ENCODE measurements at places on chromosomes 5 and 9.

DNA sequence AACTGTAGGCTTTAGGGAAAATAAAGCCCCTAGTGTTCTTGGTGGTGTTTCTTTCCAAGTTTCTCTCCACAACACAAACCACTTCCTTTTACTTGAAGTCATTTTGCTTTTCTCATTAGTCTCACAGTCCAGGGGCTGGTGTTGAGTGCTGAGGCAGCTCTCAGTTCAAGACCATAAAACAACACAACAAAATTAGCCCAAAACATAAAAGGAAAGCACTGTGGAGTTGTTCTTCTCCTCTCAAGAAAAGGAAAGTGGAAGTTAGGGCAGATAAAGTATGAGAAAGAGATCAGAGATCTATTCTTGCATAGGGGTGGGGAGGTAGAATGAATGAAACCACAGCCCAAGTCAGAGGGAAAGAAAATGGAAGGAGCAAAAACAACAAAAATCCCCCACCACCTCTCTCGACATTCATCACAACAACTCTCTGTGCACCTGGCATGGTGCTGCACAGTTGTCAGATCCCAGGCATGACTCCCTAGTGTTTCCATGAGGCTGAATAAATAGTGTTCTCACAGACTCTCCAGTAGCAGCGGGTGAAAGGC is 569.9 kb downstream of the RAB3C start:
- DNase-seq: no peak

GRCh38 chr5:147963948-147964693 is 57.8 kb upstream of the C5orf46 start:
- DNase-seq: no peak

GRCh38 chr5:10663489-10664179 is 97.4 kb downstream of the DAP start:
- no peak for DNase-seq

DNA sequence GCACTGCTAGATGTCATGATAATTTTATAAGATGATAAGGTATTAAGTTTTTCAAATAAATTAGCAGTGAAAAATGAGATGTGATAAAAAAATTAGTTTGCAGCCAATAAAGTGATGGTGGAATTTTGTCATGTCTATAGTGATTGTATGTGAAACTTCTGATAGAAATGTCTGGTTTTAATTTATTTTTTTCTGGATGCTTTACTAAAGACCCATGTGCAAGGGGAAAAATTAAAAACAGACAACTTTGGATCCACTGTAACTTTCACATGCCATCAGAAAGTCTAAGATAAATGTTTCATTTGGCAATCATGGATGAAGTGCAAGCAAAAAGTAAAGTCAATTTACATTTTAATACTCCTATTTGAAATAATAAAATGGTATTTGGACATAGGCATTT is 4.4 kb upstream of the NDUFS4 start:
- DNase-seq: no peak

- DNase-seq: no peak
Measured at GRCh38 chr5:21225223-21226064, 1237.4 kb upstream of the CDH18 start.

GRCh38 chr5:170278611-170279458 is 18.7 kb downstream of the LCP2 start:
- DNase-seq: peak; percentile 87

DNA sequence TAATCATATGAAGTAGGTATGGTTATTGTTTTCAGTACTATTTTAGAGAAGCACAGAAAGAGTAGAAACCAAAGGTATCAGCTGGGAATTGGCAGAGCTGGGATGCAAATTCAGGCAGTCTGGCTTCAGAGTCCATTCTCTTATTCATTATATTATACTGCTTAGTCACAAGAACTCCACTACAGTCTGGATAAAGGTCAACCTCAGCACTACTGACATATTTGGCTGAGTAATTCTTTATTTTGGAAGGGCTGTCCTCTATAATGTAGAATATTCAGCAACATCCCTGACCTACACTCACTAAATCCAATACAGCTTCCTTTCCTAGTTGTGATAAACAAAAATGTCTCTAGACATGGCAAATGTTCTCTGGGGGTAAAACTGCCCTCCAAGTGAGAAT is 37.6 kb downstream of the PTGER4 start:
- no peak for DNase-seq

DNA sequence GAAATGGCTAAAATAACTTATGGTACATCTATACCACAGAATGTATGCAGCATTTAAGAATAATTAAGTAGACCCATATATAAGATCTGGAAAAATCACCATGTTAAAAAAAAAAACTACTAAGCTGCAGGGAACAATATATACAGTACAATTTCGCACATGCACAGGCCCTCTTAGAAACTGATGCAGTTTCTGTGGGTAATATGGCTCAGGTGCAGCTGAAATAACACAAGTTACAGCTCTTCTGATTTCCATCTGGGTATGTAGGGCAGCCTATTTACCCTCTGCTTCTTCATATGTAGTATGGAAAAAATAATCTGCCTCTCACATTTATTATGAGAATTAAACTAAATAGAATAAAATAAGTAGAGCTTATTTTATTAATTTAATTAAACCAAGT is 82.9 kb downstream of the YIPF5 start:
- DNase-seq: no peak

- DNase-seq: no peak
Measured at GRCh38 chr5:131381777-131382176, 117.9 kb downstream of the CDC42SE2 start.

DNA sequence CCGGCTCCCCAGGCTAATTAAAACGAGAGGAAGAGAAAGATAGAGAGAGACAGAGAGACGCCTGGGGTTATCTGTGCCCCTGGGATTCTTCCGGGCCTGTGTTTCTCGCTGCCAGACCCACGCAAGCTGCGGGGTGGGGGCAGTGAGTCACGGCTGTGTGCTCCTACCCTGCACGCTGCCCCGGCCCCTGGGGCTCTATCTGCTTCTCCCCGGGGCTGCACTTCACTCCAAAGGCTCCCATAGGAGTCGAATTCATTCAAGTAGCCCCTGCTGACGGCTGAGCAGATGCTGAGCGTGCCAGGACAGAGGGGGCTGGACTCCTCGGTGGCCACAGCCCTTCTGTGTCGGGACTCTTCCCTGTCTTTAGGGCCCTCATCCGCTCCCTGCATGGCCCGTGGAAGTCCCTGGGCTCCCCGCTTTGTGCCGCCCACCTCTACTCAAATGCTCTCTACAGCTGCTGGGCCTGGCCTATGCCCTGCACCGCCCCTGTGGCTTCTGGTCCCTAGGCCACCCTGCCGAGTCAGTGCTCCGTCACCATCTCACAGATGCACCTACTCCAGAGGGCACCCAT is 22.8 kb downstream of the SARDH start:
- DNase-seq: no peak

- DNase-seq: no peak
Measured at GRCh38 chr9:133551446-133551845, 16.9 kb downstream of the ADAMTSL2 start.

DNA sequence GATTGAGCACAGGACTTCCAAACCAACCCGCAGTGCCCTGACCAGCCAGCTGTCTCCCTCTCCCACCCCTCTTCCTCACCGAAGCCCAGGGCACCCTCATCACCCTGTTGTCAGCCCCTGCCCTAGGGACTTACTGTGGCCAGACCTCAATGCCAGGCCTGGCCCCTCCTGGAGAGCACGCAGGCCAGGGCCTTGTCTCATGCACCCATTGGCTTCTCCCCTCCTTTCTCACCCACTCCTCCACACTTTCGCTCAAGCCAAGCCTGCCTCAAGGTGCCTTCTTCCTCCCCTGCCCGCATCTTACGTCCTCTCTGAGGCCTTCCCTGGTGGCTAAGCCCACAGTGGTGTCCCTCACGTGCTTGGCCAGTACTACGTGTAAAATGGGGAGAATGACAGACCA is 33.3 kb upstream of the N4BP3 start:
- DNase-seq: no peak

GRCh38 chr9:133464638-133465037 is 4.9 kb downstream of the CACFD1 start:
- no peak for DNase-seq

GRCh38 chr9:111236332-111236731 is 93.7 kb downstream of the OR2K2 start:
- no peak for DNase-seq

DNA sequence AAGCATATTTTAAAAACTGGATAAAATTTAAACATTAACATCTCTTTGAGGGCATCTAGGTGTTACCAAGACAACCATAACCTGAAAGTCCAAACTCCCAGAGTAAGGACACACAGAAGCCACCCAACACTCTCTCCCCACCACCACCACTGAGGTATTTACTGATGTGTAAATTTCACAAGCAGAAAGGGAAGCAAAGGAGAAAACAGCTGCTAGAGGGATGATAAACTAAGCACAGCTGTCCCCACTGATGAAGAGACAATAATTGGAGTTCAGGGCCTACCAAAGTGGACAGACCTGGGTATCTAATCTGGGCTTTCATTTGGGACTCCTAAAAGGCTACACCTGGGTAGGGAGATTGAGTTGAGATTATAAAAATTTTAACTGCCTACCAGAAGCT is 63.6 kb downstream of the FRMD3 start:
- DNase-seq: no peak

DNA sequence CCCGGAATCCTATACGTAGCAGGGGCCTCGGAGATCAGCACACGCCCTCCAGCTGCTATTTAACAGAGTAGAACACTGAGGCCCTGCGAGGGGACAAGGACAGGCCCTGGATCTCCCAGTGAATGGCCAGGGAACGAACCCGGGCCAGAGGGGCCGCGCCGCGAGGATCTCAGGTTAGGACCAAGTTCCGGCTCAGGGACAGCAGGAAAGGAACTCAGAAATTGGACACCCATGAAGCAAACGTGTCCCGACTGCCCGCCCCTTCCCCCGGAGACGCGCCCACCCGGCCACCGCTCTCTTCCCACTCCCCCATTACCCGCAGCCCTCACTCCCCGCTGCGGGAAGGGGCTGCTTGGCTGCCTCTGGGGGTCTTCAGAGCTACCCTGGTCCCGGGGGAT is 1.0 kb upstream of the FOXE1 start:
- DNase-seq: no peak

GRCh38 chr9:94167376-94167890 is 83.2 kb downstream of the PTPDC1 start:
- no peak for DNase-seq

DNA sequence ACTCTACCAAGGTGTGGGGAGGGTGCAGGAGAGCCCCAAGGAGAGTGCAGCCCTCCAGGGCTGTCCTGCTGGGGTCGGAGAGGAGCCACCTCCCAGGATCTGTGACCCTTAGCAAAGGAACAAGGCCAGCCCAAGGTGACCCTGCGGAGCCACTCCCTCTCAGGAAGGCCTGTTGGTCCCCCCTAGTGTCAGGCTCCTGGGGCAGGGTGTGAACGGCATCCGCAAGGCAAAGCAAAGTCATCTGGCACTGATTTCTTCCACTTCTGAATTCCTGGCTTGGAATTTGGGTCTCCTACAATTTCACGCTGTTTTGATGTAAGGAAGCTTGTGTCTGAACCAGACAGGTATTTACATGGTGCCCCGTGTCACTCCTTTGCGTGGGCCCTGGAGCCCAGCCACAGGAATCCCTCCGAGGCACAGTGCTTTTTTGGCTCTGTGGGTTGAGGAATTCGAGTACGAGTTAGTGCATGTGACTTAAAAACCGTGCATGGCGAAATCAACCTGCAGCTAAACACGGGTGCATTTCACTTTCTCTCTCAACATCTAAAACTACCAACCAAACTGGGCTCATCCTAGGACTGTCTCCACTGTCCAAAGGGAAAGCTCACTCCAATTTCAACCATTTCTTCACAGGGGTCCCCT is 24.5 kb upstream of the GFPT2 start:
- DNase-seq: no peak

DNA sequence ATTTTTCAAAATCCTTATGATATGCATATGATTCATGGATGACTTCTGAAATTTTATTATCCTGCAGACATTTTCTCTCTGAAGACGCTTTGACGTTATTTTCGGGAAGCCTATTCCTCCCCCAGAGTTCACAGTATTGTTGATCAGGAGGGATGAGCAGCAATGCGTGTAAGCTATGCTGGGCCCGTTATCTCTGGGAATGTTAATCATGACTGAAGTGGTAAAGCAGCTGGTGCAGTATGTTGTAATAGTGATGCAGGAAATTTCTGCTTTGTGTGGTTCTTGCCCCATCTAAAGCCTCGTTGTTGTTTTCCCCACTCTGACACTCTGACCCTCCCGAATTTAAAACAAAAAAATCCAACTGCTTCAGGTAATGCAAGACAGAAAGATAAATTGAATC is 1797.8 kb upstream of the WWC1 start:
- DNase-seq: no peak

DNA sequence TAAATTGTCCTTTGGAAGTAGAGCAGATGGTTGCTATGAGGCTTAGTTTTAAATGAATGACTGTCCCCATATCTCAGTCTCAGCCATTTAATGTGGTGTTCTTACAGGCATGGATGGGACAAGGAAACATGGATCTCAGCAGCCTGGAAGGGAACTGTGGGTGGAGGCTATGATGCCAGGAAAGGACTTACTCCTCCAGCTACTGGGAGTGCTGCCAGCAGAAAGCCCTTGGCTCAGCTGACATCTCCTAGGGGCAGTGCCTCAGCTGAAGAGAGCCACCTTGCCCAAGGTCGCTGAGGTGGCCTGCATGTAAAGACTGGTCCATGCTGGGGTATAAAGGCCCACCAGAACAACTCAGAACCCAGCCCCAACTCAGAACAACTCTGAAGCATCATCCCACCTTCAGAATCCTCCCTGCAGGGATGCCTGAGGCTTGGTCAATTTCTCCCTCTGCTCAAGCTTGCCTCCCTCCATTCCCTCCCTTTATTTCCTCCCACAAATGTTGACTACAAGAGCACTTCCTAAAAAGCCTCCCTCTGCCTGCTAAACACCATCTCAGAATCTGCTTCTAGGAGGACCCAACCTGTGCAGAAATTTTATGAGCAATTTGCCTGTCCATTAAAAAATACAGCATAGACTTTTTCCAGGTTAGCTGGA is 1.8 kb upstream of the PDE8B start:
- no peak for DNase-seq

- DNase-seq: no peak
Measured at GRCh38 chr9:89611425-89611824, 6.6 kb downstream of the GADD45G start.

DNA sequence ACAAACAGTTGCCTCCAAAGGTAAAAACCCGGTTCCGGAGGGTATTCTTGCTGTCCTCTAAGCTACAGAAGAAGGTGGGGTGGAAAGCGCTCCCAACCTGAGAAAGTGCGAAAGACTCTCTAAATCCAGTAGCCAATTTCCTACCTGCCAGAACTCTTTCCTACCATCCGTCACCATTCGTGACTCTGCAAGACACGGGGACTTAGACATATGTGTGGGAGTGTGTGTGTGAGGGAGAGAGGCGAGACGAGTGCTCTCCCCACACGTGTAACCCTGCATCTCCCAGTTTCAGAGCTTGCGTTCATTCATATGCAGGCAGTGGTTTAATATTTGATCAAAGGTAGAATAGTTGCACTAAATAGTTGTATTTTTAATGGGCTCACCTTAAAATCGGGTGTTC is 473 bp upstream of the GABRA1 start:
- DNase-seq: no peak

- no peak for DNase-seq
Measured at GRCh38 chr5:137604348-137605095, 105.4 kb upstream of the SPOCK1 start.

DNA sequence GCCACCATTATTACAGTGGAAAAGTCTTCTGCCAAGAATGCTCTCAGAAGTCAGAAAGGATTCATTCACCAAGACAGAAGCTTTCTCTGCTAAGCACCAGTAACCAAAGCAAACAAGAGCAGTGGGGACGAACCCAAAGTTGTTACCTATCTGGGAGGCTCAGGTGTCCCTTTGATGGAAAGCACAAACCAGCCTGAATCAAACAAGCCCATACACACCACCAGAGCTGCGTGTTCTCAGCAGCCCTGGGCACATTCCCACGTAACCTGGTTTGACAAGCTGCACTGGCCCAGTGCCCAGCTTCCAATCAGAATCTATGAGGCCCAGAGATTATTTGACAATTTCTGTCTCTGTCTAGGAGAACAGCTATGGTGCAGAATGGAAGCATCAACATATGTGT is 252.6 kb downstream of the ACTL7B start:
- no peak for DNase-seq
